Stomach (tissue), 19 donors: ENCODE measurements at places on chromosomes 11 and 22. TPM values are rescaled to one million over a fixed set of nuclear protein-coding genes. Genes with fewer than 3 reads are reported as not detected.

GRCh38 chr11:19345519-19345847, 104.7 kb upstream of the E2F8 start:
- no peaks in the 10 kb centered on the region for H3K36me3 ChIP-seq
- peaks cover 9% of the 10 kb centered on the region for H3K27me3 ChIP-seq
- H3K4me1 ChIP-seq: peaks cover 15% of the 10 kb centered on the region
- peak overlapping the region; percentile 2 for H3K27ac ChIP-seq
- DNase-seq: peak; percentile 34

KDM4D gene
- not detected for total RNA-seq

RTCB gene
- 113 TPM for total RNA-seq

DNA sequence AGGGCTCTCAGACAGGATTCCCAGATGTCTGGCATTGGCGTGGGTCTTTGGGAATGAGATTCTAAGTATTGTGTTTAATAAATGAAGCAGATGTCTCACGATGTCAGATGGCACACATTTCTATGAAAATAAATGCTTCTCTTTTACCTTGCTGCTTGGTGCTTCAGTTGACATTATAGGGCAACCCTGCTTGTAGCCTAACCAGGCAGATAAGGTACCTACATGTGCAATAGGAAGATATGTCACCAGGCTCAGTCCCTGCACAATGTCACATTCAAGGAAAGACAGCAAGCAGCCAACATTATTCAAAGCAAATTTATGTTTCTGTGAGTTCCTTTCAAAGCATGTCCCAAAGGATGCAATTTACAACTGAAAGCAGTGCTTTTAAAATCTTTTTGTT, 43.4 kb upstream of the SYN3 start:
- H3K4me1 ChIP-seq: no peaks in the 10 kb centered on the region
- no peak for DNase-seq
- no peaks in the 10 kb centered on the region for H3K27me3 ChIP-seq
- no peaks in the 10 kb centered on the region for H3K36me3 ChIP-seq
- H3K27ac ChIP-seq: no peak overlapping the region
- no peak overlapping the region for H3K4me3 ChIP-seq

RANGAP1 gene
- total RNA-seq: 123 TPM

- no peaks in the 10 kb centered on the region for H3K36me3 ChIP-seq
- H3K4me1 ChIP-seq: peaks cover 25% of the 10 kb centered on the region
- H3K27ac ChIP-seq: no peak overlapping the region
- no peak for DNase-seq
Observed at GRCh38 chr11:47149782-47150181, 26.9 kb downstream of the ARFGAP2 start.

DNA sequence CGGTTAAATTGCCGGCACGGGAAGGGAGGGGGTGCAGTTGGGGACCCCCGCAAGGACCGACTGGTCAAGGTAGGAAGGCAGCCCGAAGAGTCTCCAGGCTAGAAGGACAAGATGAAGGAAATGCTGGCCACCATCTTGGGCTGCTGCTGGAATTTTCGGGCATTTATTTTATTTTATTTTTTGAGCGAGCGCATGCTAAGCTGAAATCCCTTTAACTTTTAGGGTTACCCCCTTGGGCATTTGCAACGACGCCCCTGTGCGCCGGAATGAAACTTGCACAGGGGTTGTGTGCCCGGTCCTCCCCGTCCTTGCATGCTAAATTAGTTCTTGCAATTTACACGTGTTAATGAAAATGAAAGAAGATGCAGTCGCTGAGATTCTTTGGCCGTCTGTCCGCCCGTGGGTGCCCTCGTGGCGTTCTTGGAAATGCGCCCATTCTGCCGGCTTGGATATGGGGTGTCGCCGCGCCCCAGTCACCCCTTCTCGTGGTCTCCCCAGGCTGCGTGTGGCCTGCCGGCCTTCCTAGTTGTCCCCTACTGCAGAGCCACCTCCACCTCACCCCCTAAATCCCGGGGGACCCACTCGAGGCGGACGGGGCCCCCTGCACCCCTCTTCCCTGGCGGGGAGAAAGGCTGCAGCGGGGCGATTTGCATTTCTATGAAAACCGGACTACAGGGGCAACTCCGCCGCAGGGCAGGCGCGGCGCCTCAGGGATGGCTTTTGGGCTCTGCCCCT, 529 bp upstream of the CCND1 start:
- peak; percentile 57 for DNase-seq
- peak overlapping the region; percentile 73 for H3K4me3 ChIP-seq
- H3K4me1 ChIP-seq: peaks cover 92% of the 10 kb centered on the region
- H3K27me3 ChIP-seq: peaks cover 99% of the 10 kb centered on the region
- peak overlapping the region; percentile 89 for H3K27ac ChIP-seq

MYRF gene
- total RNA-seq: 73.4 TPM

DNA sequence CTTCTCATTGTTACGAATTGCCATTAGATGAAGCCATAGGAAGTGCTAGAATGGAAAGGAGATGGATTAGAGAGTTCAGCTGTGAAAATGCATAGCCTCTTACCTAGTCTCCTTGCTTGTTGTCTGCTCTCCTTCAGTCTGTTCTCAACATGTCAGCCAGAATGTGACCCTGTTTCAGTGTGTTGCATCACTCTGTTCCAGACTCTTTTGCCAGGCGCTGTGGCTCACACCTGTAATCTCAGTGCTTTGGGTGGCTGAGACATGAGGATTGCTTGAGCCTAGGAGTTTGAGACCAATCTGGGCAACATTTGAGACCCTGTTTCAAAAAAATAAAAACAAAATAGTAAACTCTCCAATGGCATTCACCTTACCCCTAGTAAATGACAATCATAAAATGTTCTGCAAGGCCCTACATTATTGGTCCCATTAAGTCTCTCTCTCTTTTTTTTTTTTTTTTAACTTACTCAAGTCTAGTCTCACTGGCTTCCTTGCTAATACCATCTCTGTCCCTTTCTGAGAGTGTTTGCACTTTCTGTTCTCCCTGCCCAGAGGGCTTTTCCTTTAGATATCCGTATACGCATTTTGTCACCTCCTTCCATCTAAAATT, 39.4 kb downstream of the CYP2R1 start:
- H3K27me3 ChIP-seq: no peaks in the 10 kb centered on the region
- H3K36me3 ChIP-seq: no peaks in the 10 kb centered on the region
- no peaks in the 10 kb centered on the region for H3K4me1 ChIP-seq
- no peak for DNase-seq

DNA sequence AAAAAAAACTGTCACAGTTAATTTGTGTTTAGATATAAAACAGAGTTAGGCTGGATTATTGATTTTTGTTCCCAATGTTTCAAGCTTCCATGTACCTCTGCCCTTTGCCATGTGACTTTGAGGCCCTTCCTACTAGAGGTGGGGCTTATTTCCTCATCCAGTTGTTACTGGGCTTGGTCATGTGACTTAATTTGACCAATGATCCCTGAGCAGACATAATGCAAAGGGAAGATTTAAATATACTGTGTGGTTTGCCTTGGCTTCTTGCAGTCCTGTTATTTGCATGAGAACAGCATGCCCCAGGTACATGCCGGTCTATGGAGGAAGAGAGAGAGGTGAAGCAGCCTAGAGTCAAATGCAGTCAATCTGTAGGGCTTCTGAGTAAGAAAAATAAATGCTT, 347.0 kb downstream of the MIAT start:
- no peaks in the 10 kb centered on the region for H3K4me1 ChIP-seq
- no peak overlapping the region for H3K27ac ChIP-seq
- no peaks in the 10 kb centered on the region for H3K36me3 ChIP-seq
- DNase-seq: no peak

GRCh38 chr22:38106814-38107578, 3.5 kb downstream of the BAIAP2L2 start:
- H3K36me3 ChIP-seq: no peaks in the 10 kb centered on the region
- H3K4me3 ChIP-seq: no peak overlapping the region
- no peak overlapping the region for H3K27ac ChIP-seq
- DNase-seq: no peak
- H3K27me3 ChIP-seq: no peaks in the 10 kb centered on the region

DNA sequence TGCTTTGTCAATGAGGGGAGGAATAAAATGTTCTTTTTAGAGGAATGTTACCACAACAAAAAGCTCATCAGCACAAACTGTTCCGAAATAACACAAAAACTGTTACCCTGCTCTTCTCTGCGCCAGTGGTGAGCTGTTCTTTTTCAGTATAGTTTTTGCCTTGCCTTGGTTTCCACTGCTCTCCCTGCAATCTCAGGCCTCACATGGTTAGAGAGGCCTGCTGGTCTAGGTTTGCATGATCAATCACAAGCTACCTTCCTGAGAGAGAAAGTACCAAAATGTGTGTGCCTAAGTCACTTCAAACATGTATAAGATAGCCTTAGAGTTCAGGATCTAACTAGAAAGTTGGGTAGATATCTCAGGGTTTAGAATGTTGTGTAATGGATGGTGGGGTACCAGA, 114.6 kb downstream of the STIM1 start:
- no peaks in the 10 kb centered on the region for H3K27me3 ChIP-seq
- peaks cover 10% of the 10 kb centered on the region for H3K36me3 ChIP-seq
- H3K4me3 ChIP-seq: no peak overlapping the region

- no peaks in the 10 kb centered on the region for H3K27me3 ChIP-seq
- no peaks in the 10 kb centered on the region for H3K4me1 ChIP-seq
- no peak overlapping the region for H3K4me3 ChIP-seq
Observed at GRCh38 chr11:102620818-102621561, 4.1 kb downstream of the MMP20 start.

GRCh38 chr11:8689726-8690255, 7.2 kb downstream of the RPL27A start:
- peaks cover 72% of the 10 kb centered on the region for H3K36me3 ChIP-seq
- no peak for DNase-seq
- H3K4me1 ChIP-seq: peaks cover 52% of the 10 kb centered on the region
- H3K27me3 ChIP-seq: no peaks in the 10 kb centered on the region

SCT gene
- not detected for total RNA-seq

CATSPERZ gene
- not detected for total RNA-seq

DNA sequence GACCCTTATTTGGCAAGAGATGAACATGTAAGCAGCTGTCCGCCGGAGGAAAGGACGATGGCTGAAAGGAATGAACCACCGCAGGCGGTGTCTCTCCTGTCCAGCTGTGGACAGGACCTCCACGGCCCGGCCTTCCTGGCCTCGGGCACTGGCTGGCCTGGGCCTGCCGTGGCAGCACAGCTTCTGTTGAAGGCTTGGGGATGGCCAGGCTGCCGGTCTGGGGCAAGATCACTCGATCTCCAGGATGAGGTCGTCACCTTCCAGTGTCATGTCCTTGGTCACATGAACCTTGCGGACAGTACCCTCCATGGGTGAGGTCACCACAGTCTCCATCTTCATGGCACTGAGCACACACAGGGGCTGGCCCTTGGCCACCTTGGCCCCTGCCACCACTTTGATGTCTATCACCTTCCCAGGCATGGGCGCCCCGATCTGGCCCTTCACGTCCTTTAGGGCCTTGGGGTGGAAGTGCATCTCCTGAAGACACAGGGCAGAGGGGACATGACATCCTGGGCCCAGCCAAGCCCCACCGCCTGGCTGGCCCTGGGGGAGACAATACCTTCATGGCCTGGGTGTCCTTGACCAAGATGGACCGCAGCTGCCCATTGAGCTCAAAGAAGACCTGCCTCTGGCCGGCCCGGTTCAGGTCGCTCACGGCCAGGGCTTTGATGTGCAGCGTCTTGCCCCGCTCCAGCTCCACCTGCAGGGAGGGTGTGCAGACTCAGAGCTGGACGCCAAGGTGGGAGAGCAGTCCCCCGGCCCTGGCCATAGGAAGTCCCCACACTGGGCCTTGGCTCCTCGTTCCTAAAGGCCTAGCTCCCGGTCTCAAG, 5.6 kb downstream of the RCE1 start:
- no peak overlapping the region for H3K4me3 ChIP-seq
- no peaks in the 10 kb centered on the region for H3K27me3 ChIP-seq
- peaks cover 11% of the 10 kb centered on the region for H3K4me1 ChIP-seq
- H3K36me3 ChIP-seq: peaks cover 52% of the 10 kb centered on the region
- peak; percentile 10 for DNase-seq

FXYD2 gene
- total RNA-seq: not detected

DNA sequence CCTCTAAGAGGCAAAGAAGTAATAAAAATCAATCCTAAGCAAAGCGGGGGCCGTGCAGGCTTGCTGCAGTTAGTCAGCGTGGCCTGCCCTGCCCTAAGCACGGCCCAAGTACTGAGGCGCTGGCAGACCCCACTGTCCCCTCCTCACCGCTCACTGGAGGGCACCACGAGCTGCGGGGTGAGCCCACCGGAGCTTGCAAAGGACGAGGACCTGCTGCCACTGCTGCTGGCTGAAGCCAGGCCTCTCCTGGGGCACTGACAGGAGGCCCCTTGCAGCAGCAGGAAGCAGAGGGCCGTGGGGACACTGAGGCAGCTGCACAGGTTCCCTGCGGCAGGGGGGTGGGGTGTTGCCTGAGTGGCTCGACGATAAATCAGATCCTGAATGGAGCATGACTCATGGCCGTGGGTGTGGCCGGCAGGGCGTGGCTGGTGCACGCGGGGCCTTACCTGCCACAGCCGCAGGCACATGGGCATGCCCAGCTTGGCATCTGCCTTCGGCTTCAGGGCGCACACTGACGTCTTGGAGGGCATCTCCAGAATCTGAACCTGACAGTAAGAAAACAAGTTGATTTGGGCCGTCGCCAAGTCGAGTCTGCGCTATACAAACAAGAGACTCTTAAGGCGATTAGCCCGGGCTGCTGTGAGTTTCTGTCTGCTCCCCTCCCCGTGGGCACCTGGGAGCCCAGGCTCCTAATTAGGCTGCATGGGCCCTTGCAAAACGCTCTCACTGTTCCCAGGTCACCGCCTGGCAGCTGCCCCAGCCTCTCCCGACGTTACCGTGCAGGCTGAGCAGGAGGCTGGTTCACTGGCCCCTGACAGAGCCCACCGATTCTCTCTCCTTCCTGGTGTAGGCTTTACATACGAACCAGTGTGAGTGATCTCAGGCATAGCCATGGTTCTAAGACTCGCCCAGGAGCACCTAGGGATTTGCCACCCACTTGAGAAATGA, 45.9 kb downstream of the TBX1 start:
- H3K4me3 ChIP-seq: no peak overlapping the region
- H3K27me3 ChIP-seq: no peaks in the 10 kb centered on the region
- peaks cover 14% of the 10 kb centered on the region for H3K4me1 ChIP-seq
- DNase-seq: peak; percentile 86

MMP8 gene
- not detected for total RNA-seq

JAML gene
- 22.8 TPM for total RNA-seq

DNA sequence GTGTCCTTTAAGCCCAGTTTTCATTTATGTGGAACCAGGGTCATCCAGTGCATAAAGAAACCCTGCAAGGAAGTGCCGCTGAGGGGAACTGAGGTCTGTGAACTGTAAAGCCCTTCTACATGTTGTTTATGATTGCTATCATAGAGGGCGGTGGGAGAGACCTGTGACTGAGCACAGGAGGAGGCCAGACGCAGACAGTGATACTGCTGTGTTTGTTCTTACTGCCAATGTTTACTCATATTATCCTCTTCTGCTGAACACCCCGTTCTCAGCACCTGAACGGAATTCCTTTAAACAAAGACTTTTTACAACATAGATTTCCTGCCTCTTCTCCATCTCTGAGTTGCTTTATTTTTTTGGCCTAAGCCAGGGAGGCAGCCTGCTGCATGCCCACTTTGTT, 967 bp upstream of the GALNT18 start:
- no peaks in the 10 kb centered on the region for H3K36me3 ChIP-seq
- no peaks in the 10 kb centered on the region for H3K27me3 ChIP-seq
- no peak for DNase-seq
- no peak overlapping the region for H3K27ac ChIP-seq
- H3K4me3 ChIP-seq: no peak overlapping the region

GLB1L3 gene
- total RNA-seq: not detected

GRCh38 chr11:120268686-120269085, 28.7 kb downstream of the POU2F3 start:
- no peaks in the 10 kb centered on the region for H3K36me3 ChIP-seq
- no peak for DNase-seq
- H3K27me3 ChIP-seq: no peaks in the 10 kb centered on the region
- no peak overlapping the region for H3K4me3 ChIP-seq

SLC22A25 gene
- total RNA-seq: not detected

- H3K4me1 ChIP-seq: peaks cover 73% of the 10 kb centered on the region
- peaks cover 88% of the 10 kb centered on the region for H3K36me3 ChIP-seq
- H3K27ac ChIP-seq: peak overlapping the region; percentile 59
- H3K4me3 ChIP-seq: no peak overlapping the region
- no peak for DNase-seq
- H3K27me3 ChIP-seq: no peaks in the 10 kb centered on the region
Observed at GRCh38 chr22:30299322-30299721, 10.0 kb upstream of the CASTOR1 start.
